Umbilical cord (tissue), 2 donors: ENCODE measurements at places on chromosomes 7 and 10. TPM values are rescaled to one million over a fixed set of nuclear protein-coding genes. Genes with fewer than 3 reads are reported as not detected.

DNA sequence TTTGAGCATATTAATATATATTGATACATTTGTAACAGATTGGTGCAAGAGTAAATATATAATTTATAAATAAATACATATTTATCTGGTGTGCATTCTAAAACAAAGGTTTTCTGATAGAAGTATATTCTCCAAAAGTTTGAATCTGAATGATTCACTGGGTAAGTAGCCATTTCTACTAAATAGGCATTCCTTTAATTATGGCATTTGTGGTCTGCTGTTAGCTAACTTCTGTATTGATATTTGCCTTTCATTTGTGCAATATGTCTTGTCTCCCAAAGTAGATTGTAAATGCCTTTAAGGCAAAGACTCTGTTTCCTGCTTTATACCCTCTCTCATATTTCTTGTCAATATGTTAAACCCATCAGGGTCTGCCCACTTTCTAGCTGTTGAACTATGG is 11.1 kb upstream of the ARID5B start:
- DNase-seq = no peak

- DNase-seq = no peak
Measured at GRCh38 chr7:24836084-24836483, 78.8 kb upstream of the GSDME start.

DNA sequence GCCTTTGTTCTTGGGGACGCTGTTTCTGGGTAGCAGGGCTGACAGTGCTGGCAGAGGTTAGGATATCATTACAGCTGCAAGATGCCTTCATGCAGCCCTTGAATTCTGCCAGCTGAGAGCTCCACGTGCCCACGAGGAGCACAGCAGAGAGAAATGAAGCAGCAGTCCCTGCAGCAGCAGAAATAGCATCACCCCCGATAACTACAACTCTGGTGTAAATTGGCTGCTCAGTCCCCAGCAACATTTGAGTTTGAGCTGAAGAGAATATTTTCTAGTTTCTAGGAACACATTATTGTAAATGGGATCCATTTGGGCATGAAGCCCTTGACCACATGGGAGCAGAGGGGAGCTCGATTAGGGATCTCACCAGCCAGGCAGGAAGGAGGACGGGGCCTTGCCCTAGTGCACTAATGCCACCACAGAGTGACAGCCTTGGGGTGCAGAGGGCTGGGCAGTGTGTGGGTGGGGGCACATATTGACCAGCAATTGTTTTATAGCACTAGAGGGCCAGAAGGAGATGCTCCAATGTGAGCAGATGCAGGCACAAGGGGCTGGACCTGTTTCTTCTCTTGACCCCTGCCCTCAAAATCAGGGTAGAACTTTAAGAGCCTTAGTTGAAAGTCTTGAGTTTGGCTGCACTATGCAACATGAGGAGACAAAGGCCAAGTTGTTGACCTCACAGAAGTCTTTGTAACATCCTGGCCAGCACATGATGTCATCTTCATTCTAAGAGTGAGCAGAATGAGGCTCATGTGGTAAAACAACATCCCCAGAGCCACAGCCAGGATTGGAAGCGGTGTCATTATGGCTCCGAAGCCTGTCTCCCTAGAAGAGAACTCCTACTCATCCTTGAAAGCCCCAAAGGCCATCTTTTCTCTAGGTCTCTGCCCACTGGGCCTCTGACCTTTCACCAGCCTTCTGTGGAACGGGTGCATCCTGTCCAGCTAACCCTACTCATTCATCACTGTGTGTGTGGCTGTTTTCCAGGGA is 52.6 kb downstream of the ADCY1 start:
- DNase-seq = no peak

DNA sequence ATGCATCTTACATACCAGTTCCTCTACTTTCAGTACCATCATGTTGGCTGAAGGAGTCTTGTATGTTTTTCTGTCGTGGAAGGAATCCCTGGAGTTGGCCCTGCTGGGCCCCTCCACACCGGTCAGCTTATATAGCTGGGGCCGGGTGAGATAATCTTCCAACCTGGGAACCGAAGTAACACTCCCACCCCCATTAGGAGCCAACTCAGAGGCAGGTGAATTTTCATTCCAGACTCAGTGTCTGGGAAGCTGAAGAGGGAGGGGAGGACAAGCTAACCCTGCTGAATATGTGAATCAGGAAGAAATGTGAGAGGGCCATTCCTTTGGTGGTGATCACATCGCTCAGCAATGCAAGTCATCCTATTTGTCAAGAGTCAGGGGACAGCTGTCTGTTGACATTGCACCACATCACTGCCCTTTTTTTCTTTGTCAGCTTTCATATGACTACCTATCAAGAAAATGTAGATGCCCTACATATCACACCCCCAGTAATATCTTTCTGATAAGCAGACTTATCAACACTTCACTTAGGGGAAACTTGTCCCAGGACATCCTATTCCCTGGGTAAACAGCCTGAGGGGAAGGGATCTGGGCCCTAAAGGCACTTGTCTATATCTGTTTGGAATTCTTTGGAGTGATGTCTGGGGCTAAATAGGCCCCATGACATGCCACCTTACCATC is at the start of gene ANKRD1:
ANKRD1 (minus strand) TSS at position 102 of the 681 bp plus-strand sequence; CDS start at position 42, 60 bp downstream.
- DNase-seq = peak; percentile 65

- peak; percentile 0 for DNase-seq
Measured at GRCh38 chr7:63925626-63926460, 72.8 kb upstream of the ZNF722 start.

DNA sequence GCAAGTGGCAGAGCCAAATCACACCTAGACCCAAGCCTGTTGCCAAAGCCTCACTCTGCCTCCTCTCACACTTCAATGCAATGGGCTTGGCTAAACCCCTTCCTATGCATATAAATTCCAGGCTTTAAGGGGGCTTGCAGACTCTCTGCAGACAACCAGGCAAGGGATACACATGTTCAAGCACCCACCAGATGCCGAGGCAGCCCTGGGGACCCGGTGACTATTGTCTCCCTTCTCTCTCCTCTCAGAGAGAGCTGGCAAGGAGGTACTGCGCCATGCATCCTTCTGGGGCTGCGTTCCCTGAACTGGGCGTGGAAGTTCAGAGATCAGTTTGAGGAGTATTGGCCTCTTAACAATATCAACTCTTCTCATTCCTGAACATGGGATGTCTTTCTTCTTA is 131.2 kb downstream of the ARHGAP22 start:
- no peak for DNase-seq

DNA sequence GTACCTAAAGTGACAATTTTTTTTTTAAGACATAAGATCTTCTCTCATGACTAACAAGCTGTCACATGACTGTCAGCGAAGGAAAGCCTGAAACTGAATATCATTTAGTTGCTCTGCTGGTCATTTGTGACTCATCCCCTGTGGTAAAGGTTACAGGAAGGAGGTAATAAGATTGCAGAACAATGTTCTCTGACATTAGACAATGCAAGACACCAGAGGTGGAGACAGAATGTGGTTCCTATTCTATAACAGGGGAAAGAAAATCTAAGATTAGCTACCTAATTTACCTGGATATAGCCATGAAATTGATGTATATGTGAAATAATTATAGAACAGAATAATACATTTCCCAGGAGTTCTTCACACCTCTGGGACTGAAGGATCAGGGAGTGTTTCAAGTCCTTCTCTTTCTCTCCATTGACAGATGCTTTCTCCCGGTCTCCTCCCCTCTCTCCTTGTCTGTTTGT is 47.7 kb downstream of the LRGUK start:
- no peak for DNase-seq

- no peak for DNase-seq
Measured at GRCh38 chr10:101565936-101566332, 22.1 kb downstream of the POLL start.

- peak; percentile 19 for DNase-seq
Measured at GRCh38 chr10:94630017-94630688, 53.4 kb upstream of the CYP2C18 start.

- peak; percentile 33 for DNase-seq
Measured at GRCh38 chr10:27743877-27744801, 1.5 kb downstream of the MKX start.

- no peak for DNase-seq
Measured at GRCh38 chr7:30726296-30727006, 25.5 kb upstream of the INMT start.

DNA sequence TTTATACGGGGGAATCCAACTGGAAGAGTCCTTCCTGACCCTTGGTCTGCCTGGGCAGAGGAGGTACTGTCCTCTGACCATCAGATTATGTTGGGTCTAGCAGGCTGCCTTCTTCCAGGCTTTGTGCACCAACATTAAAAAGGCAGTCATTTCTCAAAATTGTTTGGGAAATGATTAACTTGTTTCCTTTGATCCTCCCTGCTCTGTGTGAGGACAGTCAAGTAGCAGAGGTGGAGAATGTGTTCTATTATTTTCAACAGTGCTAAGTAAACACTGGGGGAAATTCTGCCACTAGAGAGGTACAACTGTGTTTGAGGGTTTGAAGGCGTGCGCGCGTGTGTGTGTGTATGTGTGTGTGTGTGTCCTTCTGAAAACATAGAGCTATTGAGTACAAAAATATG is 20.6 kb downstream of the ACSL5 start:
- no peak for DNase-seq

CALML5 gene
- total RNA-seq = not detected

SLC26A5 gene
- total RNA-seq = not detected

TMEM26 gene
- 1.9 TPM for total RNA-seq

TUBGCP2 gene
- 34.2 TPM for total RNA-seq

CDHR1 gene
- 1.2 TPM for total RNA-seq

COL1A2 gene
- 19,645 TPM for total RNA-seq

VENTX gene
- total RNA-seq = not detected

ZFAND2A gene
- 20.5 TPM for total RNA-seq
